ENCODE measurements at places on chromosomes 6 and 20.
A peak's percentile ranks its signal among the peaks of the same experiment; 100 is the strongest.

DNA sequence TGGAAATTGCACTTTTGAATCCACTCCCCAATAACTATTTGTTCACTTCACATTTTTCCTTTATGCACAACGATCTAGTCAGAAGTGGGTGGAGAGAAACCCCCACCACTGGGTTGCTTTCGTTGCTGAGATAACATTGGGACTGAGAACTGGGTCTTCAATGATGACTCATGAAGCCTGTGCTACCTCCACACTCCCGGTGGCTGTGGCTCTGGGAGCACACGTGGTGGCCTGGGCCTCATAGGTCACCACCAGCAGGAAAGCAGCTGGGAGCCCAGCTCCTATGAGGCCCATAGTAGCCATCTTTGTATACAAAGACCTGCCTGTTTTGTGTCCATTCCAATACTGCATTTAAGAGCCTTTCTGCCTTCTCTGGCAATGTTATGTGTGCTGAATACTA, 178.0 kb upstream of the SASH1 start:
- DNase-seq: no peak

GRCh38 chr20:10291568-10292248, 73.1 kb downstream of the SNAP25 start:
- no peak for DNase-seq

GRCh38 chr6:53461041-53461656, 83.8 kb downstream of the GCLC start:
- DNase-seq: no peak

GRCh38 chr6:168996356-168996625, 257.4 kb downstream of the THBS2 start:
- no peak for DNase-seq

DNA sequence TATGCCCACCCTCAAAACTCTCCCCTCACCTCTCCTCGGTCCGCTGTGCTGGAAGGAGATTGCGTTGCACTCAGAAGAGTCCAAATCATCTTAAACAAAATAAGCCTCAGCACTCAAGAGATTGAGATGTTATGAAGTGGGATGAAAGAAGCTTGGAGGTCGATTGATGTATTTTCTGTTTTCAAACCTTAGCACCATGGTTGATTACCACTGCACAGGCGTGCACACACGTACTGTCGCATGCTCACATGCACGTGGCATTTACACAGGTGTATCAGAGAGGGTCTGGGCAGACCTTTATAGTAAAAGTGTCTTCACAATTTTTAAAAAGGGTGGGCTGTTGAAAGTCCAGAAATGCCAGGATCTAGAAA, 612 bp upstream of the AGPAT4 start:
- no peak for DNase-seq

DNA sequence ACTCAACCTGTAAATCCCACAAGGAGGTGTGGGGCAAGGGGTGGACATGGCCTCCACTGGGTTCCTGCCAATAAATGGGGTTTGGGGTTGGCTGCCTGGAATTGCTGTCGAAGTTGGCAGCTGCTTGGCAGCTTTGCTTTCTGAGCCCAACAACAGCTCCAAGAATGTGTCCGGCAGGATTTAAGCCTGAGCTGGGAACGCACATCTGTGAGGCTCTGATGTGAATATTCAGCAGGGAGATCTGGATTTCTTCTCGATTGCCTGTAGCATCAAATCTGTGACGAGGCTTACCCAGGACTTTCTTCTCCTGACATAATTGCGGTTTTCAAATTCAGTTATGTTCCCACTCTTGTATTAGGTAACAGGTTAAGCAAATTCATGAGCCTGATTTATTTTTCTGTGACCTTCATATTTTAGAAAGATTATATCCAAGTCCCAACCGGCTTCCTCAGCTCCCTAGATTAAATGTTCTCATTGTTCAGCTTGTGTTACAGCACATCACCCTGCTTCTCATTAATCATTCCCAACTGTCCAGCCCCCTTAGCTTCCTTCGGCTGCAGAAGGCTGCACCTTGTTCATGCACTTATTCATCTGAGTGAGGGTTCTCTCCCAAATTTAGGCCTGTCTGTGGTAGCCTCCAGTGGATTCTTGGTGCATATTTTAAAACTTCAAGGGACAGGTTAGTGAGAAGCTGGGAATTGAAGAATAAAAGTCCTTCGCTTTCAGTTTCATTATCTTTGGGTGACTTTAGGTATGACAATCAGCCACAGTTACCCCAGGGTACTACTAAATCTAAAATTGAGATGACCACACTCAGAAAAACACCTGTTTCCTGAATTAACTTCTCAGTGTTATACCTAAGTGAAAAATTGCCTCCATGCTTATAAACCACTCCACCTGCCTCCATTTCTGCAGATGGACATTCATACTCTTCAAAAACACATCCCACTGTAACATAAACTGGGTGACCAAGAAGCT, 310.0 kb downstream of the ESR1 start:
- no peak for DNase-seq

- no peak for DNase-seq
These were observed 3.7 kb downstream of the PRSS16 start for GRCh38 chr6:27251112-27251605.

DNA sequence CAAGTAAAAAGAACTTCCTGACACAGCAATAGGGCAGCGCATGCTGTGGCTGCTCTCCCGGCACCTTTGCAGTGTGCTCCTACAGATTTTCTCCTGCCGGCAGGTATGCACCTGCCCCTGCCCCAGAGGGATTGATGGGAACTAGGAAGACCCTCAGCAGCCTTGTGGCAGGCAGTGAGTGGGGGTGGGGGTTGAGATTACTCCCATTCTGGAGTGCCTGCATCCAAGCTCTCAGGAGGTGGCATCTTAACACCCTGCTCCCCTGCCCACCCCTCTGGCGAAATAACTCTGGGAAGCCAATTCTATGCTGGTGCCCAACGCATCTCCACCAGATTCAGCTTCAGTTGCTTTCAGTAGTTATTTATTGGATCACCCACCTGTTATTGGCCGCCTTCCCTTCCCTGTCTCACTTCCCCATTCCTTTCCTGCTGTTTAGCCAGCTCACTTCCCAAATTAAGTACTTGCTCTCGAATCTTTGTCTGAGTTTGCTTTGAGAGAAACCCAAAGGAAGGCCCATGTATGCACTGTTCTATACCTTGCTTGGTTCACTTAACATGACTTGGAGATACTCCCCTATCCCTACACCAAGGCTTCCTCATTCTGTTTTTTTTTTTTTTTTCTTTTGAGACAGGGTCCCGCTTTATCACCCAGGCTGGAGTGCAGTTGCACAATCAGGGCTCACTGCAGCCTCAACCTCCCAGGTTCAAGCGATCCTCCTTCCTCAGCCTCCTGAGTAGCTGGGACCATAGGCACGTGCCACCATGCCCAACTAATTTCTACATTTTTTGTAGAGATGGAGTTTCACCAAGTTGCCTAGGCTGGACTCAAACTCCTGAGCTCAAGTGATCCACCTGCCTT, 29.3 kb upstream of the SLC23A2 start:
- DNase-seq: no peak

- no peak for DNase-seq
These were observed 480.2 kb upstream of the CHD6 start for GRCh38 chr20:42098418-42098817.

DNA sequence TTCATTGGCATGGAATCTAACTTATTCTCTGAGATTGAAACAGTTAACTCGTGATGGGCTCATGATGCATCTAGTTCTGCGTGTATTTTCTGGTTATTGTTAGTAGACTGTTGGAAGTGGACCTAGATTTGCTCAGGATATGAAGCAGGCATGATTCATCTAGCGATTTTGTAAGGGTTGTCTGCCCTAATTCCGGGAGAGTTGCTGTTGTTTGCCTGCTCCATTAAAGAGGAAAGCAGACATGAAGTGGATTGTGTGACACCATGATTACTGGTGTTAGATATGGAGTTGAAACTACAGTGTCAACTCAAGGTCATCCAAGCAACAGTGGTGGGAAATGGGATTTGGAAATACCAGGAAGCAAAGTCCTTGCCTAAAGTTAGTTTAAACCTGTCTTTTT, 41.0 kb downstream of the SOX4 start:
- DNase-seq: peak; percentile 97

GRCh38 chr6:169887529-169888140, 136.2 kb downstream of the ERMARD start:
- no peak for DNase-seq

GRCh38 chr6:151699719-151700118, 107.8 kb upstream of the ESR1 start:
- no peak for DNase-seq

DNA sequence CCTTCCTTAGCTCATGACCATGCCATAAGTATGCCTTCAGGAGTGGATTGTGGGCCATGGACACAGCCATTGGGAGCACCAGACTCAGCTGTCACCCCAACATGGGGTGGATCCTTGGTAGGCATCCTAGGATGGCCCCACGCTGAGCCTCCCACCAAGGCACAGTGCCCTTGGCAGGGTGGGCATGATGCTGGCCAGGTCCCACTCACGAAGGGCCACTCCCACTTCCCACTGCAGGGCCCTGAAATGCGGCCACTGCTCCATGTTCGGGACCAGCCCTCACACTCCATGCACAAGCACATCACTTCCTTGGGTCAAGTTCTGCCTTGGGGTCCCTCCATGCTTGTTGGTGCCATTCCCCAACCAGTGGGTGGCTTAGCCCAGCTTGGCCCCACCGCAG, 12.9 kb upstream of the FUT9 start:
- no peak for DNase-seq

- no peak for DNase-seq
These were observed 24.5 kb upstream of the SEC63 start for GRCh38 chr6:107982486-107982885.

DNA sequence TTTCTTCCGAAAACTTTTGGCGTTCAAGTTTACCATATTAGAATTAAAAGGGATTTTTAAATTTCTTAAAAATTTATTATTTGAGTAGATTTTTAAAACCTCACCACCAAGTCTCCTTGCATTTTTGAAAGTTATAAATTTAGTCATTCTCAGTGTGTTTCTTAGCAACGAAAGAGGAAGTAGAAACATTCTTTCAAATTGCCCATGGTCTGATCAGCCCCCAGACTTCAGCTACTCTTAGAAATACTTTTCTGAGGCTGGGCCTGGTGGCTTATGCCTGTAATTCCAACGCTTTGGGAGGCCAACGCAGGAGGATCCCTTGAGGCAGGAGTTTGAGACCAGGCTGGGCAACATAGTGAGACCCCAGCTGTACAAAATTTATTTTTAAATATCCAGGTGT, 15.1 kb upstream of the RTF2 start:
- no peak for DNase-seq

- DNase-seq: peak; percentile 32
These were observed 231.9 kb downstream of the PKHD1 start for GRCh38 chr6:51855310-51856082.

- DNase-seq: no peak
These were observed 16.8 kb upstream of the SIRPG start for GRCh38 chr20:1674361-1674760.

- DNase-seq: no peak
These were observed 45.6 kb downstream of the CENPW start for GRCh38 chr6:126385536-126385935.

DNA sequence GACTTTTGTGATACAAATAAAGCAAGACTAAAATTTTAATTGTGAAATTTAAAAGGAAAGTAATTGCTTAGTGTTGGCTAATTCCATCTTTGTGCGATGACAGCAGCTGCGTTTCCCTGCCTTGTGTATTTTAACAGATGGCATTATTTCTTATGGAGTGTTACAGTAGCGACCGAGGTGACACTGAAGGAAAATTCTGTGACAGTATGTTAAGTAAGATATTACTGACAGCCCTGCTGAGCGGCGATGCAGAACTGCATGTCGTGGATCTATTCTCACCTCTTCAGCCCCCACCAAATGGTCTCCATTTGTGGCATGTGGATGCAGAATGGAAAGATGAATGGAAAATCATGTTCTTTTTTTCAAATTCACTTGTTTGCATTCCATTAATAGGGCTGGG, 289.4 kb downstream of the RNF144B start:
- DNase-seq: no peak

GRCh38 chr6:37640786-37641395, 56.8 kb downstream of the MDGA1 start:
- DNase-seq: no peak

DNA sequence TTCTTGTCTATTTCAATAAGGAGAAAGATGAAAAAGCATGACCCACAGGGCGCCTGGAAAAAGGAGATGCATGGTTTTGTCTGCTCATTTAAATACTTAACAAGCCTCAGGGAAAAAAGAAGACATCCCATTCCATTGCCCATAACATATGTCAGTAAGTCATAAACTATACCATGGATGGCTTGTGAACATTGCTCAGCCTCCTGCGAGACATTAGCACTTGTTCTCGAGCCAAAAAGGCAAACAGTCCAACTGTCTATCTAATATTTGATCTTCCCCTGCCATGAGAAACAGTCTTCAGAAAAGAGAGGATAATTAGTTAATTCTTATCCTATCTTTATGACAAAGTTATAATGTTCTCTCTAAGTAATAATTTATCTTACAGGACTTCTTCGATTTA, 527.4 kb downstream of the HACE1 start:
- DNase-seq: no peak

DNA sequence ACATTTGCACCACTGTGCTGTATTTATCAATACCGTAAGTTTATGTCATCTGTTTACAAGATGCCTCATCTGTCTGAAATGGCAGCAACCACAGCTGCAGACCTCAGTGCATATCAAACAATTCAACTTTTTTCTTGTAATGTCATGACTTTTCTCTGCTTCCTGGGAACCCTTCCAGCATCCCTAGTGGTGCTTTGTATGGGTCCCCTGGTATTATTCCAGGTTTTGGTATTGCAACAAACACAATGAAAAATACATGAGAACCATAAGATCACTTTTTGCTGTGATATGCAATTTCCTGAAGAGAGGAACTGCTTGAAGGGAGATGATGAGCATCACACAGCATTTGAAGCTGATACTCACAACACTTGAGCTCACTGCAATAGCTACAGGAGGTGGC, 12.0 kb upstream of the TXNDC5 start:
- DNase-seq: no peak

GRCh38 chr6:125821825-125822281, 31.1 kb downstream of the NCOA7 start:
- peak; percentile 99 for DNase-seq

DNA sequence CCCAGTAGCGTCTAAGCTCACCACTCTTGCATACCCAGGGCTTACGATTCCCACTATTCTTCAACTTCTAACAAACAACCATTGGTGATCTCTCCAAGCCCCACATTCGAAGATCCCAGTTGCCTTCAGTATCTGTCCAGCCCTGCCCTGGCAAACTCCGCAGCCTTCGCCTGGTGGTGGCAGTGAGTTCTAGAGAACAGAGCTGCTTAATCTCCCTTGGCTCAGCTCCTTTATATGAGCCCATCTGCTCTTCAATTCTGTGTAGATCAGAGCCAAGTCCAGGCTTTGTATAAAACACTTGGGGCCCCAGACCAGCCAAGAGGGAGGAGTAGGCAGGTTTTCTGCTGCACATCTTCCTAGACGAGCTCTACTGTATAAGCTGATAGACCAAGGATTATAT, 193.3 kb downstream of the PHACTR1 start:
- DNase-seq: no peak

DNA sequence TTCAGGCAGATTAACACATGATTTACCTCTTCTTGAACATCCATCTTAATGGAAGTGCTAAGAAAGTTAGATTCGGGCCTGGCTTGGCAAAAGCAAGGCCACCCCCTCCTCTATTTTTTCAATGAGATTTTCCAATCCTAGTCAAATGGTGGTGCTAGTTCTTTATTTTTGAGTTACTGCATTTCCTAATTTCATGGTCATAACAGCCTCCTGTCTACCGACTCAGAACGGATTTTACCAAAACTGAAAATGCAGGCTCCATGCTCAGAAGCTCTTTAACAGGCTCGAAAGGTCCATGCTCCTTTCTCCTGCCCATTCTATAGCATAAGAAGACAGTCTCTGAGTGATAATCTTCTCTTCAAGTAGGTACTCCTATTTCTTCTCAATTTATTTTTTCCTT, 117.2 kb upstream of the ESR1 start:
- no peak for DNase-seq
